Osteocyte (in vitro differentiated cells): ENCODE measurements at places on chromosomes 13 and 19. TPM values are rescaled to one million over a fixed set of nuclear protein-coding genes. Genes with fewer than 3 reads are reported as not detected.

LILRA1 gene
- not detected in 2 replicates for total RNA-seq

DMKN gene
- not detected in 2 replicates for total RNA-seq

CD79A gene
- not detected in 2 replicates for total RNA-seq

DNA sequence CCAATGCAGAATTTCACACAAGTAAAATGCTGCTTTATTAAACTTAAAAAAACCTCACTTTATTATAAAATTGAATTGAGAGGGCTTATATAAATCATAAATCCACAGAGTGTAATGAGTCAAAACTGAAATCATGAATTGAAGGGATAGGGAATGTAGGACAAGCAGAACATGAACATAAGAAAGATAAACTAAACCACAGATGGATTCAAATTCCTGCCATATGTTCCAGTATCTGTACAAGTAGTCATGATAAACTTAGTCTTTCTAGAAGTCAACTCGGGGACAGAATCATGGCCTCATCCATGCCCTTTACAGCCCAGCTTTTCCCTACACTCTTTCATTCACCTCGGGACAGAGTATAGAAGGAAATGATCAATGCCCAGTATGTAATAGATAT, 16.6 kb downstream of the LMO7 start:
- DNase-seq = no peak

GRCh38 chr19:33129901-33130300, 2.0 kb upstream of the WDR88 start:
- DNase-seq = no peak

DNA sequence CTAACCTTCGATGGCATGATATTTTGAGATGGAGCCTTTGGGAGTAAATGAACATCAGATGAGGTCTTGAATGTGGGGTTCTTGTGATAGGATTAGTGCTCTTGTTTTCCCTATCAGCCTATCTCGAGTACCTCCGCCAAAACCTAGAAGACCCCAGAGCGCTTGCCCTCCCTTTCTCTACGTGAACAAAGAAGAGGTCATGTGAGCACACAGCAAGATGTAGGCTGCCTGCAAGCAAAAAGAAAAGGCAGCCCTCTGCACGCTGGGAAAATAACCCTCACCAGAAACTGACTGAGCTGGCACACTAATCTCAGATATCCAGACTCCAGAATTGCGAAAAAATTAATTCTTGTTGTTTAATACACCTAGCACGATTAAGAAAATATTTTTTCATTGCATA, 799.8 kb upstream of the SLC10A2 start:
- no peak for DNase-seq

DNA sequence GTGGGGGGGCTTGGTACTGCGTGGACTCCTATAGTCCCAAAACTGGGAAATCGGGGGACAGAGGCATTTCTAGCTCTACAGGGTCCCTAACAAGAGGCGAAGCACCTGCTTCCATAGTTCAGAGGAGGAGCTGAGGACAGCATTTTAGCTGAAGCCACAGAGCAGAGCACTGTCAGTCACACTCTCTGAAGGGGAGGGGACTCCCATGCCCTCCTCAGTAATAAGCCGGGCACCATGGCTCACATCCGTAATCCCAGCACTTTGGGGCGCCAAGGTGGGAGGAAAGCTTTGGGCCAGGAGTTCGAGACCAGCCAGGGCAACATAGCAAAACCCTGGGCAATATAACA, 3.8 kb downstream of the NPAS1 start:
- no peak for DNase-seq

DNA sequence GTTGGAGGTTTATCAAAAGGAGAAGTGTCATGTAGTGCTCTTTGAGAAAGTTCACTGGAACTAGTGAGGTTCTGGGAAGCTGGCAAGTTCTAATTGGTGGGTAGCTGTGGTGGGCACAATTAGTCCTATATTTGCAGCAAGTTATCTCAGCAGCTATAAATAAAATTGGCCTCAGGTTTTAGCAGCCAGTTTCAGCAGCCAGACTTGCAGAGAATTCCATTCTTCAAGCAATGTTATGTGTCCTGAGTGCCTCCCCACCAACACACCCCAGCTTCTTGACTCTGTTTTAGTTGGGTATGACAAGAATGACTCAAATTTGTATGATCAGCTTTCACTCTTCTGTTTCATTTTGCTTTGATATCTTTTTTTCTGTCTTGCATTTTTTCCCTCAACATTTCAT, 4.7 kb downstream of the IFT88 start:
- DNase-seq = no peak

DNA sequence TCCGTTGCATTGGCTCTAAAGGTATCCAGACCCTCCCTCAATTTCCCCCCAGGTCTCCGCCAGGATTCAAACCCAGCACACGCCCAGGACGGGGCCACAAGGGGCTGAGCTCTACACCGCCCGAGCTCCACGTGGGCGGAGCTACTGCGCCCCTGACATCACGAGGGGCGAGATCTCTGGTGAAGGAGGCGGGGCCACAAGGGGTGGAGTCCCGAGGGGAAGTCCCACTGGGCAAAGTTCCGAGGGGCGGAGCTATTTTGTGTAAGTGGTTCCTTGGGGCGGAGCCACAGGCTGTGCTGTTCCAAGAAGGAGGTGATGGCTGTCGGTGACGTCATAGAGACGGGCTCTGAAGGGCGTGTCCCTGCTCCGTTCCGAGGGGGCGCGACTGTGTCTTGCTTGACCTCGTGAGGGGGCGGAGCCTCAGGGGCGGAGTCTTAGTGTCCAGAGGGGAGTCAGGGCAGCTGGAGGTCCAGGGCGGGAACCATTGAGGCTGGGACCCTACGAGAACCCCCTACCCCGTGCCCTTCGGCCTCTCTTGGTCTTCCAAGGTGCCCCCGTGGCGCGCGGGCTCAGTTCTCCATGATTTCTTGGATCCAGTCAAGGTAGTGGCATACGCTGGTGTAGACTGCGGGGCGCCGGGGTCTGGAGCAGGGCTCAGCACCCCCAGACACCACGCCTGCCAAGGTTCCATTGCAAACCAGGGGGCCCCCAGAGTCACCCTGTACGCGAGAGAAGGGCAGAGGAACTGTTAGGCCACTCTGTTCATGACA, 1.3 kb upstream of the KLK8 start:
- DNase-seq = no peak

- no peak for DNase-seq
Measured at GRCh38 chr19:28359431-28360414, 853.2 kb downstream of the UQCRFS1 start.

DNA sequence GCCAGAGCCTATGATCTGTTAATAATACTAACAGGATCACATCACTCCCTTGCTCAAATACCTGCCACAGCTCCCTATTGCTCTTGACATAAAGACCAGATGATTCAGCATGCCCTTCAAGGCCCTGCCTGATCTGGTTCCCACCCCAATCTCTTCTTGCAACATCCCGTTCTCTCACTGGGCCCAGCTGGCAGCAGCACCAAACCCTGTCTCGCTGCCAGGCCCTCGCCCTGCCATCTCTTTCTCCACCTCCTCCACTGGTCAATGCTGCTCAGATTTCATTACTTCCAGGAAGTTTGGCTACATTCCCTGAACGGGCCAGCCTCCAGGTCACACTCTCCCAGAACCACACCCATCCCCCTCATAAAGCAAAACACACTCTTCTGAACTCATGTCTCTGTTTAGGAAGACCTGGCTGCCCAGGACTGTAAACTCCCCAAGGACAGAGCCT, 8.6 kb upstream of the BCAT2 start:
- DNase-seq = no peak

GRCh38 chr13:39189778-39190177, 151.5 kb downstream of the NHLRC3 start:
- no peak for DNase-seq
